Heart left ventricle (tissue), 16 donors: ENCODE measurements at places on chromosomes 6 and 20. TPM values are rescaled to one million over a fixed set of nuclear protein-coding genes. Genes with fewer than 3 reads are reported as not detected.

- DNase-seq: no peak
Measured at GRCh38 chr20:5880326-5880725, 70.0 kb downstream of the TRMT6 start.

DNA sequence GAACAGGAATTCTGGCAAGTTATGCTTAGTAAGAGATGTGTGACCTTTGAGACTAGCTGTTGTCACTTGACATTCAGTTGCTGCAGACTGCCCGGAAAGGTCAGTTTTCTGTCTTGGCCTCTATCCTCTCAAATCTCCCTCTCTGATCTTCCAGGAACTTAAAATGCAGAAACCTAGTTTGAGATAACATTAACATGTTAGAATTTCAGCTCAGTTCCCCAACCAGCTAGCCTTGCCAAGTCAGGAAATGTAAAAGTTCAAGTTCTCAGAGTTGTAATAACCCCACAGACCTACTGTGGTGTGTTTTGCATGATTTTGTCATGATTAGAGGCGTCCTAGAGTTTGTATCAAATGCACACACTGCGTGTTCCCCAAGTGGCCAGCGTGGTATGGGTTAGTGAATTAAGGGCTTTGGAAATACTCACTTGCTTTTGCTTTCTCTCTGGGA lies 46.6 kb downstream of the DUSP22 start:
- DNase-seq: no peak

The MOG gene
- 7.4 TPM for total RNA-seq

- DNase-seq: no peak
Measured at GRCh38 chr6:14972379-14973067, 273.3 kb upstream of the JARID2 start.

DNA sequence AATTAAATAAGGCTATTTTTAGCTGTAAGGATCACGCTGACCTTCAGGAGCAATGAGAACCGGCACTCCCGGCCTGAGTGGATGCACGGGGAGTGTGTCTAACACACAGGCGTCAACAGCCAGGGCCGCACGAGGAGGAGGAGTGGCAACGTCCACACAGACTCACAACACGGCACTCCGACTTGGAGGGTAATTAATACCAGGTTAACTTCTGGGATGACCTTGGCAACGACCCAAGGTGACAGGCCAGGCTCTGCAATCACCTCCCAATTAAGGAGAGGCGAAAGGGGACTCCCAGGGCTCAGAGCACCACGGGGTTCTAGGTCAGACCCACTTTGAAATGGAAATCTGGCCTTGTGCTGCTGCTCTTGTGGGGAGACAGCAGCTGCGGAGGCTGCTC lies 84.0 kb downstream of the RAMACL start:
- peak; percentile 60 for DNase-seq

- DNase-seq: no peak
Measured at GRCh38 chr6:38436726-38437465, 202.8 kb downstream of the BTBD9 start.

The MAP1LC3A gene
- 89.8 TPM for total RNA-seq

- DNase-seq: no peak
Measured at GRCh38 chr6:44304282-44305199, 8.6 kb downstream of the AARS2 start.

The GJA1 gene
- 190 TPM for total RNA-seq

- no peak for DNase-seq
Measured at GRCh38 chr6:30768634-30769087, 24.3 kb upstream of the IER3 start.
